ENCODE measurements at places on chromosomes 7 and 10. TPM values are rescaled to one million over a fixed set of nuclear protein-coding genes. Genes with fewer than 3 reads are reported as not detected.

The NME8 gene
- not detected for total RNA-seq

The UNC5B gene
- under 0.01 TPM for total RNA-seq

The TFEC gene
- total RNA-seq, result under 0.01 TPM

The PTF1A gene
- total RNA-seq, result not detected

The OR9A2 gene
- total RNA-seq, result not detected

The TAS2R40 gene
- total RNA-seq, result not detected

The ANKRD22 gene
- total RNA-seq, result not detected

The TAS2R5 gene
- total RNA-seq, result 1.00 TPM

The MSMB gene
- not detected for total RNA-seq

The MMP21 gene
- not detected for total RNA-seq
